Ascending aorta (tissue), 2 donors: ENCODE measurements at places on chromosomes 2 and 18.
A peak's percentile ranks its signal among the peaks of the same experiment; 100 is the strongest.

GRCh38 chr2:220703279-220703678, 868.8 kb downstream of the EPHA4 start:
- no peak for DNase-seq

- no peak for DNase-seq
Observed at GRCh38 chr2:136052369-136053362, 65.3 kb downstream of the CXCR4 start.

DNA sequence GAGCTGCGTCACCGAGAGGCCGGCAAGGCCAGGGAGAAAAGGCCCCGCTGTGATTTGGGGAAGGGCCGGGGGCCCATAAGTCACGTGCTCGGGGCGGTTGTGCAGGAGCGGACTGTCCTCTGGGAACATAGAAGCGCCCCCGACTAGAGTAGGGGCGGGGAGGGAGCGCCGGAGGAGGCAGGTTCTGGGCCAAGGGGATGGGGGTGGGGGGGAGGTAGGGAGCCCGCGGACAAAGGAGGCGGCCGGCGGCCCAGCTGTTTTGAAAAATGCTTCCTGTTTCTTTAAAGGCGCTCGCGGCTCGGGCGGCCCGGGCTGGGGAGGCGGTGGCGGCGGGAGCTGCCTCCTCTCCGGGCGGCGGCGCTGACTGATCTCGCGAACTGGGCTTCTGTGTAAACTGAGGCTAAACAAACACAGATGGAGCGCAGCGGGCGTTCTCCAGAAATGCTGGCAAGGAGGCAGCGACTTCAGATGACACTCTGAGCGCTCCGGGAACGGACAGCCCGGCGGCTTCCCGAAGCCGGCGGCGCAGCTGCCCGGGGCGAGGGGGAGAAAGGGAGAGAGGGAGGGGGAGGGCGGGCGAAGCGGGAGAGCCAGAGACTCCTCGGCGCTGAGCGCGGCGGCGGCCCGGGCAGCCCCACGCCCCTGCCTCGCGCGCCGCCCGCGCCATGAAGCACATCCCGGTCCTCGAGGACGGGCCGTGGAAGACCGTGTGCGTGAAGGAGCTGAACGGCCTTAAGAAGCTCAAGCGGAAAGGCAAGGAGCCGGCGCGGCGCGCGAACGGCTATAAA, at the start of gene ATOH8:
ATOH8 (plus strand) TSS at position 467 of the 788 bp plus-strand sequence; CDS start at position 666, 199 bp downstream.
- DNase-seq: peak; percentile 88

GRCh38 chr2:176780348-176780747, 432.2 kb upstream of the HNRNPA3 start:
- DNase-seq: no peak

- DNase-seq: no peak
Observed at GRCh38 chr2:232892221-232892620, 22.2 kb downstream of the SNORC start.

DNA sequence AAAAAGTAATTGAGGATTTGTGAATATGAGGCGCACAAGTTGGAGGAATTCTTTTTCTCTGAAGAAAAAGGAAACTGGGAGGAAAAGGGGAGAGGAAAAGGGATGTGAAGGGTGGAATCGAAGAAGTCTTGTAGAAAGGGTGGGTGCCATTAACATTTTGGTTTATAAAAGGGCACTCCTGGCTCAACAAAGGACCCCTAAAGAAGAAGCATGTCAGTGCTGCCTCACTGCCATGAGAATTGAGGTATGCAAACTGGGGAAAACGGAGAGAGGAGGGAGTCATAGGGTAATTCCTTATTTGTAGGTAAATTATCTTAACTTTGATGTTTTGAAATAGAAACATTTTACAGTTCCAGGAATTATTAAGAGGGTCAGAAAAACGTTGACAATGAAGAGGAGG, 207.2 kb downstream of the NAPG start:
- no peak for DNase-seq

- peak; percentile 95 for DNase-seq
Observed at GRCh38 chr2:219446101-219446504, 11.5 kb downstream of the SPEG start.

DNA sequence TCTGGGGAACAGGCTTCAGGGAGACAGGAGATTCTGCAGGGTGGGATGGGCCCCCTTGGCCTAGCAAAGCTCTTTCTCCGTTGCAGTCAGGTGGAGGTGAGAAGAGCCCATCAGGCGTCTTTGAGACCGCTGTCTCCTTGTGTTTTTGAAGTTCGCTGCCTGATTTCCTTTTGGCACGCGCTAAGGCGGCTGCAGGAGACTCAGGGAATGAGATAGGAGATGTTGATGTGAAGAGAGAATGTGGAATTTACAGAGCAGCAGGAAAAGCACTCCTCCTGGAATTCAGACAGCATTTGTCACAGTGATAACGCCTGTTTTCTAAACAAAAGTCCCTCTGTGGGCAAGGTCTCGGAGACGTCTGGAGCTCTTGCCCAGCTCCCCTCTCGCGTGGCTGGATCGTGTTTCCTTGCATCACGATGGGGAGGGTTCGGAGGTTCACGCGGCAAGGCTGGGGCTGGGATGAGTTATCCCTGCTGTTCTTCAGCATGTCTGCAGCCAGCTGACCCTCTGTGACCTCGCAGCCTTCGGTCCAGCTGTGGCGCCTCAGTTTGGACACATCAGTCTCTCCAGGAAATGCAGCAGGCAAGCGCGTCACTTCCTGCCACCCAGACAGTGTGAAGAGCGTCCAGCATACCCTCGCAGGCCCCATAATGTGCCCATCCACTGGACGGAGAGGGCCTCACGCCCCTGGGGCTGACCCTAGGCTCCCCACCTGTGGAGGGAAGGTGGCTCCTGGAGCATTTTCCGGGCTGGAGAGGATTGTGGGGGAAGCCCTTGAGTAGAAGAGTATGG, 30.2 kb downstream of the GLI2 start:
- no peak for DNase-seq

DNA sequence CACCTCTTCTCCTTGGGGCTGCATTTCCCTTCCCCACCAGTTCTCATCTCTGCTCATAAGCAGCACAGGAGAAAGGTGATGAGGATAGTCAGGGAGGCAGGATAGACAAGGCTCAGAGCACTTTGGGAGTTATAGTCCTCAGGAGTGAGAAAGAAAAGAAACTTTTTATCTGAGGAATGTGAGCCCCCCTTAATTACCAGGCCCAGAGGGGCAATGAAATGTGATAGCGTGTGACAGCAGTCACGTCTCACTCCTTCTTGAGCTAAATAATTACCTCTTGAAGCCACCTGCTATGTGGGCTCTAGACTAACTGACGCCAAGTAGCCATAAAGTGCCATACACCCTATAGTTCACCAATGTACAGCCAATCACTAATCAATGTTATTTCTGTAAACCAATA, 105.8 kb downstream of the SPP2 start:
- no peak for DNase-seq

GRCh38 chr2:241218131-241219029, 29.9 kb downstream of the ANO7 start:
- peak; percentile 73 for DNase-seq

DNA sequence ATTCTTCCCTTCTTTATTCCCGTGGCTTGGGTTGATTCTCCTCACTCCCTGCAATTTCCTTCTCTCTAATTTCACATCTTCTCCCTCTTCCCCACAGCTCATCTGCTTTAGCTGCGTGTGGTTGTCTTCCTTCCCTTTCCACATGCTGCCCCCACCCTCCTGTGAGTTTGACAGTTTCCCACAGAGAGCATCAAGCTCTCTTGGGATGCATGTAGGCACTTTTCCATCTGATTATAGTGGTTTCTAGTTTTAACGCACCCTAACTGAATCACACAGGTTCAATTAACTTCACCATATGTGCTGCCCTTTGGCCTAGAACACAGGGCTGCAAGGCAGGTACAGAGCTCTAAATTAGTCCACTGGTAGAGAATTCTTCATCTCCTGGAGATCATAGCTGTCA, 110.5 kb downstream of the TACR1 start:
- no peak for DNase-seq

- DNase-seq: no peak
Observed at GRCh38 chr2:22999951-23000350, 385.0 kb upstream of the KLHL29 start.

DNA sequence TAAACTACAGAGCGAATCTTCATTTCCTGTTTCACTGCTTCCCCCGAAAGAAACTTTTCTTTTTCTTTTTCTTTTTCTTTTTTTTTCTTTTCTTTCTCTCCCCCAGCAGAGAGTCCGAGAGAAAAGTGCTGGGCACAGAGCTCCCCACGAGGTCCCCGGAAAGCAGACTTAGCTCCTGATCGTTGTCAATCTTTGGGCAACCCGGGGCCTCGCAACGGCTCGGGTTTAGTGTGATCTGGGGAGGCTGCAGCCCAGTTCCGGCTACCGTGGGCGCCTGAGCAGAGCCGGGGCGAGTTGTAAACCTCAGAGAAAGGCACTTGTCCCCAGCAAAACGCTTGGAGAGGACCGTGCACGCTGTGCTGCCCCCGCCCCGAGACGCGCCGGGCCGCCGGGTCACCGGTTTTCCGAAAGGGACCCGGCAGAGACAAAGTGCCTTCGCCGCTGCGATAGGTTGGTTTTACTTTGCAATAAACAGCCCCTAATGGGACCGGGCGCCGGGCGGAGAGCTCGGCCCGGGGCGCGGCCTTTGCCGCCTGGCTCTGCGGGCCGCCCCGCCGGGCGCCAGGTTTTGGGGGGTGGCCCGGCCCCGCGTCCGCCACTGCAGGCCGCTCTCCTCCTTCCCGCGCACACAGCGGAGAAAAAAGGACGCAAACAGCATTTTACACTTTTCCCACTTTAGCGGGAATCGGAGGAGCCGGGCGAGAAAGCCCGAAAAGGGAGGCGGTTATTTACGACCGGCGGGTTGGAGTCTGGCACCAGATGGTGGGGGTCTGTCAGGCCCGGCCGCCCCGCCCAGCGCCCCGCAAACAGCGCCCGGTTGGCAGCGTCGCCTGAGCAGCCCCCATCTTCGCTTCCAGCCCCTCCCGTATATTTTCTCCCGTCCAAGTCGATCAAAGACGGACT, 136.0 kb downstream of the INSIG2 start:
- DNase-seq: no peak

- DNase-seq: no peak
Observed at GRCh38 chr2:49840428-49840975, 686.2 kb upstream of the FSHR start.

DNA sequence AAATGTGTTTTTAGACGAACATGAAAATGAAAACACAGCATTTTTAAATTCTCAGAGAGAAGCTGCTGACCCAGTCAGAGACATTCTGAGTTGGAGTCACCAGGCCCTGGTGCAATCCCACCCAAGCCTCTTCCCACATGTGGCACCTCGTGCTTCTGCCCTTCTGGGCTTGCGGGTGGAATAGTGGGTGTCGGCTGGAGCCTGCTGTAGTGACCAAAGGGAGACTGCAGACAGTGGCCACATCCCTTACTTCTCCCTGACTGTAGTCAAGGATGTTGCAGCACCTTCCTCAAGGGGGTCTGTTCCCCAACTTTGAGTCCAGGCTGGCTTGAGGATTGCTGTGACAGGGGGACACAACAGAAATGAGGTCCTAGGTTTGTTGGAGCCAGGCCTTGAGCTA, 104.4 kb upstream of the GLI2 start:
- no peak for DNase-seq

DNA sequence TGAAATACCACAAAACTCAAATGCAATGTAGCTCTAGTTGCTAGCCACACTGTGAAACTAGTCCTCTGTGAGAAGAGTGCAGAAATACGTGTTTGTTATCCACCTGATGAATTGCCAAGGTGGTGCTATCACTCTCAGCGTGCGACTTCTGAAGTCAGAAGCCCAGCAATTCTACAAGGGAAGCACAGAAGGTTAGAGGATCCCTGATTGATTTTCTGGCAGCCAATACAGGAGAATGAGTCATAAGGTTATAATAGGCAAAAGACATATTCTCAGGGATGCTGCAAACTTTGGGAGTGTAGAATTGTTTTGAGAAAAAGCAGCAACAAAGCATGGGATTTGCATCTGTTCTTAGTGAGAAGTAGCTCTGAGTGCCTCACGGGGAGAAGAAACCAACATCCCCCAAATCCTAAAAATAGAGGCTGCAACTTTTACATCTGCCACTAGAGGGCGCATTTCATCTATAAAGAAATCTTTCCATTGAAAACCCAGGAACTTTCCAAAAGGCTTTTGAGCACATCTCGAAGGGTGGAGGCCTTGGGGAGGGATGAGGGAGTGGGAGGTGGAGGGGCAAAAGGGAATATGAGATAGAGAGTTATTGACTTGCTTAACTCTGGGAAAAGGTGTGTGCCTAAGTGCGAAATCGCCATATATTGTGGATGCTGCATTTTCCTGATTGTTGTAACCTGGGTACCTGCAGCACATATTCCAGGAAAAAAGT, 78.0 kb downstream of the TMEM182 start:
- DNase-seq: no peak

DNA sequence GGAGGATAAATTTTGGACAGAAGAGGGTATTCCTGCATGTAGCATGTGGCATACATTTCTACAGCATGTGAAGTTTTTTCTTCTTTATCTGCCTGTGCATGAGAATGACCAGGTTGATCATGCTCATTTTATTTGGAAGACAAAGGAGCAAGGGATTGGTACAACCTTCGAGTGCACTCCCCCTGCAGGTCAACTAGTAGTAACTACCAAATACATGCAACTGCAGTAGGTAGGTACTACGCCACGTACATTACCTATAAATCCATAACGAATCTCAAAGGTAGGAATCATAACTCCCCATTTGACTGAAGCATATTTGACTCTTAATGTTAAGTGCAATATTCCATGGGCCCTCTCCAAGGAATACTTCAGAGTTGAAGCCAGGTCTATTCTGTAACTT, 763.9 kb downstream of the TSN start:
- DNase-seq: no peak

GRCh38 chr18:79611040-79611681, 68.4 kb upstream of the CTDP1 start:
- peak; percentile 59 for DNase-seq

DNA sequence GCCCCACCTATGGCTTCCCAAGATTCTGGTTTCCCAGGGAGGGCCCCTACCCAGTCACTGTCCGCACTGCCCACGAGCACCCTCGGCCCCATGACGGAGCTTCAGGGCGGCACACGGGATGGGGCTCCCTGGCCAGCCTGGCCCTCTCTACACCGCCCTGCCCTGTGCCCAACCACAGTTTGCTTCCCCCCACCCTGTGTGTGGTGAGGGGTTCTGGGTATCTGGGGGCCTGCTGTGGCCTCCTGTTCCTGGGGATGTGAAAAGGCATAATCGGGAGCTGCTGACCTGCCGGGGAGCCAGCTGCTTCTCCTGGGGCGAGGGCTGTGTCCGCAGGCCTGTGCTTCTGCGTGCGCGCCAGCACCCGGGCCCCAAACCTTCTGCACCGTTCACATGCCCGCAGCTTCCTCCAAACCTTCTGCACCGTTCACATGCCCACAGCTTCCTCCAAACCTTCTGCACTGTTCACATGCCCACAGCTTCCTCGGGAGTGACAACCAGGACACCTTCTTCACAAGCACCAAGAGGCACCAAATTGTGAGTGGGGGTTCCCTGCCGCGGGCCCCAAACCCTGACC, 12.4 kb downstream of the ANO7 start:
- no peak for DNase-seq

DNA sequence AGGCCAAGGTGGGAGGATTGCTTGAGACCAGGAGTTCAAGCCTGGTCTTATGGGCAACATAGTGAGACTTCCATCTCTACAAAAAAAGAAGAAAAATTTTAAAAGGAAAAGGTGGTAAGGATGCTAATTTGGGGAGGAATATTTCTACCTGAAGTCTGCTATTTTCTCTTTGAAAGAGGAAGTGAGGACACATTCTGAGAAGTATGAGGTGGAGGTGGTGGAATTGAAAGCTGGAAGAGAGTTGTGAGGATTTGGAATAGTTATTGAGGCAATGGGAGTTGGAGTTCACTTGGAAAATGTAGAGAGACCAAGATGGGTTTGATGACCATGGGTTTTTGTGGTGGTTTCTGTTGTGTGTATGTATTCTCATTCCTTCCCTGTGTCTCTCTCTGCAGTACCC, 29.3 kb downstream of the EML4 start:
- DNase-seq: no peak

- DNase-seq: no peak
Observed at GRCh38 chr2:11569636-11570035, 35.8 kb downstream of the GREB1 start.

GRCh38 chr2:54613386-54613785, 110.1 kb upstream of the EML6 start:
- no peak for DNase-seq
